ENCODE measurements at places on chromosomes 3 and 15.

DNA sequence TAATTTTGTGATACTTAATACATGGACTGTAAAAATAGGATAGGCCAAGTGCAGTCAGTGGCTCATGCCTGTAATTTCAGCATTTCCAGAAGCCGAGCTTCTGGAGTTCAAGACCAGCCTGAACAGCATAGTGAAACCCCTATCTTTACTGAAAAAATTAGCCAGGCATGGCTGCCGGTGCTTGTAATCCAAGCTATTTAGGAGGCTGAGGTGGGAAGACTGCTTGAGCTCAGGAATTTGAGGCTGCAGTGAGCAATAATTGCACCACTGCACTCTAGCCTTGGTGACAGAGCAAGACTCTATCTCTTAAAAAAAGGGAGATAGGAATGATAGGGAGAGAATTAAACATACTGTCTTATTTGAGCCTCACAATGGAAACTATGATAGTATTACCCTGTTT is 51.0 kb downstream of the GMPS start:
- no peak for DNase-seq

GRCh38 chr15:75749820-75750219 is 37.2 kb upstream of the CSPG4 start:
- DNase-seq, result no peak

GRCh38 chr3:58106640-58107039 is 98.4 kb downstream of the FLNB start:
- DNase-seq, result no peak

DNA sequence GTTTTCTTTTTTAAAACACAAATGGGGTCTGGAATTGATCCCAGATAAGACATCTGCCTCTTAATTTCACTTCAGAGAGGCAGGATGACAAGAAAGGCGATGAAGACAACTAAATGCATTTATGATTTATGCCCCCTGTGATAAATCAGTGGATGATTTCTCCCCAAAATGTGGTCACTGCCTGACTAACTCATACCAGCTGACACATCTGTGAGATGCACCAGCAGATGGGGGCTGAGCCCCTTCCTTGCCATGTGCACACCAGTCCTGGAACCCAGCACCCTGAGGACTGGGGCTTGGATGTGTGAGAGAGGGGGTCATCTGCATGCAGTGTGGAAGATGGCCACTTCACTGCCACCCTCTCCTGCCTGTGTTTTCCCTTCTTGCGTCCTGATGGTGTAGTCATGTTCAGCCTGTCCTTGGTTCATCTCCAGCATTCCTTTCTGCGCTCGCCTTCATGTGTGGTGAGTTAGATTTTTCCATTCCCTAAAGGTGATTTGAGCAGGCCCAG is 264.3 kb downstream of the LRTM1 start:
- no peak for DNase-seq

GRCh38 chr15:78411061-78411460 is 27.0 kb upstream of the IREB2 start:
- DNase-seq, result no peak

- DNase-seq, result no peak
Measured at GRCh38 chr3:185479373-185479945, 19.4 kb downstream of the TMEM41A start.

DNA sequence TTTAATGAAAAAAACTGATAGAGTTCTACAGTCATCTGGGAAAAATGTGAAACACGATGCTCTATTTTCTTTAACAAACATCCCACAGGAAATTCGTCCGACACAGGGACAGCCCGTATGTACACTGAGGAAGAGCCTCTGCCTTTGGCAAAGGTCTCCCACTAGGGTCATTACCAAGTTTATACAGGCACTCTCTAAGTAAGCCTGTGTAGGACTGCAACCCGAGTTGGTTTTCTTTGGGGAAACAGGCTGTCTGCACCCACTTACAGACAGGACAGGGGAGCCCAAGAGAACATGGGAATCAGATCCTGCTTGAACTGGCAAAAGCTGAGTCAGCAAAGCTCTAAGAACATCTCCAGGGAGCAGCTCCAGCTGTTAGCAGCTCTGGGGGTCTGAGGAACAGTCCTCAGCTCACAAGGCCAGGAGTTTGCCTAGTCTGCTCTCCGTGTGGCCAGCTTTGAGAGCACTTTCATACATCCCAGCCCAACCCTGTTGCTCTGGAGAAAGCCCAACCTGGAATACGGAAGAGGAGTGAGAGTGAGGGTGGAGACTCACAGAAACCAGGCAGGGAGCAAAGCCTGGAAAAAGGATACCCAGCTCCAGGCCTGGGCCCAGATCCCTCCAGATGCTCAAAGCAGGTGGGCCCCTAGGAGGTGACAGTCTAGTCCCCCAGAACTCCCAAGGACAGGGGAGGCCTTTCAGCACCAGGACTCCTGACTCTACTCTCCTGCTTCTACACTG is 1.9 kb downstream of the TBC1D2B start:
- no peak for DNase-seq

DNA sequence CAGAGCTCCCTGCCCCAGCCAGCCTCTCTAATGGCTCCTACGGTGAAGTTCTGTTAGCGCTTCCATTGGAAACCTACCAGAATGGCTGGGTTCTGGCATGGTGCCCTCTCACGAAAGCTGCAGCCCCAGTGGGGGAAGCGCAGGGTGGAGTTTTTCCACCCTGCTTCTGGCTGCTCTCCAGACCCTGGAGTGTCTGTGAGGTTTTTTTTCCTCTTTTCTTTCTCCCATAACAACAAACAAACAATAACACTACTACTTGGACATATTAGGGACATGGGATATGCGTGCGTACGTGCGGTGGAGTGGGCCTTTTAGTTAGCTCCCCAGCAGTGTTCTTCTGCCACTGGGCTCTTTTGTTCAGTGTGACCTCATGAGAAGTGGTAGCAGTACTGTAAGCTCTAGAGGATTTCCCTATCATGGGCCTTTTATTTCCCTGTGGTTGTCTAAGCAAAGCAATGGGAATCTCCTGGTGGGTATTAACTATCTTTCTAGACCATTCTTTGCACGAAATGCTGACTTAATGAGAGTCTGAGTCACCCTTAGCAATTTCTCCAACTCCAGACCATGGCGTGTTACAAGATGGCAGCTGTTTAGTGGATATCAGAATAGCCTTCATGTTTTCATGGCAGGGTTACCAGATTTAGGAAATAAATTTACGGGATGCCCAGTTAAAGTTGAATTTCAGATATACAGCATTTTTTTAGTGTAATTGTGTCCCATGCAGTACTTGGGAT is 161.9 kb downstream of the FNDC3B start:
- DNase-seq, result no peak
